ENCODE measurements at places on chromosomes 4 and X.
A peak's percentile ranks its signal among the peaks of the same experiment; 100 is the strongest.

- DNase-seq = no peak
Measured at GRCh38 chr4:110055158-110055768, 142.6 kb downstream of the EGF start.

DNA sequence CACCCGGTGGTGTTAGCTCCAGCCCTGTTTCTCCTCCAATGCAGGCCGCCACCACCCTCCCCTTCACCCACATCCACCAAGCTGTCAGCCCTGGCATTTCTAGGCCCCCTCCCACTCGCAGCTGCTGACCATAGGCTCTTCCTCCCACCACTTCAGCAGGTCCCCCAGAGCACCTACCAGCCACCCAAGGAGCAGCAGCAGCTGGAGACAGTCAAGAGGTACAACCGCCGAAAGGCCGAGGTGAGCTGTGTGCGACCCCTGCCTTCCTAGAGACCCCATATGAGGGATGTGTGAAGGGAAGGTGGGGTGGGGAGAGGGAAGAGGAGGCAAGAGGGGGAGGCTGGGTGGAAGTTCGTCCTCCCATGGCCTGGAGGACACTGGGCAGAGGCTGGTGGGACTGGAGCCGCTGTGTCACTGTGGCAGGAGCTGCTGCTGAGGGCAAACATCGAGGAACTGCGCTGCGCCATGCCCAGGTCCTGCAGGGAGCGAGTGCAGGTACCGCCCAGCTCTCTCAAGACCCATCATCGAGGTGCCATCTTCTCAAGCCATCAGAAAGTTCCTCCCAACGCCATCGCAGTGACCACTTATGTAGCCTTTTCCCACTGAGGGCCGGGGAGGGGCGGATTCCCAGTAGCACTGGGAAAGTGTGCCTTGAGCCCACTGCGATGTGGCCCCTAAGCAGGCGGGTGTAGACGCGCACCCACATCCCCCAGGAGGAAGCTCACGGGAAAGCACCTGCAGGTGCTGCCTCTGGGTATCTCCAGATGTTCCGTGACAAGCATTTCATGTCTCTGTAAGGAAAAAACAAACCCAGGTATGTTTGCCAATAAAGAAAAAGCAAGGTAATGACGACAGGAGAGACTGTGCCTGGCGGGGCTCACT is 19.2 kb upstream of the RNF4 start:
- DNase-seq = no peak

DNA sequence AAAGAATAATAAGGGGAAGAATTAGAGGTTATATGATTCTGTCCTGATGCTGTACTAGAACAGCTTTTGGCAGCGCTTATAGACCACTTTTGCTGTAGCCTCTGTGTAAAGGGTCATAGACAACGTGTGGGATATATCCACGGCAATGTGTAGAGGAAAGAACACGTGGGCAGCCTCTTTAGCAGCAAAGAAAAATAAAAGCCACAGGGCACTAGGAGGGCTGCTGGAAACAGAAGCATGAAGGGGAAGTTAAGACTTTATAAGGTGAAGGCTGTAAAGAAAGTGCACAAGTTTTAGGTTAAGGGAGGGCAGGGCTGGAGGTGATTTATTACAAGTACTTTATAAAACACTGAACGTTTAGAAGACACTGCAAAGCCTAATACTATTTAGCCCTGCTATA is 20.1 kb upstream of the PHEX start:
- no peak for DNase-seq

GRCh38 chr4:152352622-152353116 is 183.2 kb downstream of the FBXW7 start:
- DNase-seq = peak; percentile 84

DNA sequence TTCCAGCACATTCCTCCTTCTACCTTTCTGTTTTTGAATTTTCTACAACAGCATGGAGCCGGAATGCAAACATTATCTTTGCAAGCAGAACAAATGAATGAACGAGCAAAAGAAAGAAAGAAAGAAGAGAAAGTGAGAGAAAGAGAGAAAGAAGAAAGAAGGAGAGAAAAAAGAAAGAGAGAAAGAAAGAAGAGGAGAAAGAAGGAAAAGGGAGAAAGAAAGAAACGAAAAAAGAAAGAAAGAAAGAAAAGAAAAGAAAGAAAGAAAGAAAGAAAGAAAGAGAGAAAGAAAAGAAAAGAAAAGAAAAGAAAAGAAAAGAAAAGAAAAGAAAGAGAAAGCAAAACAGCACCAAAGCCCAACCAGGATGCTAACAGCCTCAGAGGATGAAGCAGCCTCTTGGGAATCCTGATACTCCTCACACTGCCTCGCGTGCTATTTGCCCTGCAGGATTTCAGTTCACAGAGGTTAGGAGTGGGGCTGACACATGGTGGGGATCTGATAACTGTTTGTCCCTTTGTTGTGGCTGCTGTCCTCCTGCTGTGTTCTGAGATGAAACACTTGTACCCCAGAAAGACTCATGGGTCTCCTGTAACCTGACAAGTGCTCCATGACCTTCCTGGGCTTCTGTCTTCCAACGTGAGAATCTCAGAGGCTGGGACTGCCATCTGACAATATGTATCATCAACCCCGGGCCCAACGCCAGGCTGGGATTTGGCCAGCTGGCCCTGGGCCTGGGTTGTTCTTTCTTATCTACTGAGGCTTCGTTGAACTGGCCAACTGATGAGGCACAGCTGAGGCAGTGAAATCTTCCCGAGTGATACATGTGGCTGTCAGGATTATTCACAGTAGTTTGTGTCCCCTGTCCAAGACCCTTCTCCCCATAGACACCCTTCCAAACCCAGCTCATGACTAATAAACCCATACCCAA is 61.0 kb downstream of the SEPSECS start:
- peak; percentile 23 for DNase-seq

GRCh38 chr4:8585721-8586212 is 5.6 kb downstream of the GPR78 start:
- no peak for DNase-seq

- DNase-seq = no peak
Measured at GRCh38 chr4:74338792-74339333, 26.1 kb upstream of the EREG start.

DNA sequence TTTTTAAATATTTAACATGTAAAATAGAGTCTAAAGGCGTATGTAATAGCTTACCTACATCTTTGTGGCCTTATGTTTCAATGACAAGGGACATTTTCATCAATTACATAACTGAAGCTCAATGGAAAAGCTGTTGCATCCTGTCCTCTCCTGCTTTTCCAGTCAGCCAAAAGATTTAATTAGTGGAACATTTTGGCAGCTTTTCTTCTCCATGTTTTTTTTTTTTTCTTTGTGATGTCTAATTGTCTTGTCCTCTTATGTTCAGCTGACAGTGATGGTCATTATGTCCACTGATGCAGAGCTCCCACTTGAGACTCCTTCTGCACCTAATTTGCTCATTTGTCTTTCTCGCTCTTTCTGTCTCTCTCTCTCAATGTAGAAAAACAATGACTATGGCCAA is 422.2 kb downstream of the GABRG1 start:
- no peak for DNase-seq

DNA sequence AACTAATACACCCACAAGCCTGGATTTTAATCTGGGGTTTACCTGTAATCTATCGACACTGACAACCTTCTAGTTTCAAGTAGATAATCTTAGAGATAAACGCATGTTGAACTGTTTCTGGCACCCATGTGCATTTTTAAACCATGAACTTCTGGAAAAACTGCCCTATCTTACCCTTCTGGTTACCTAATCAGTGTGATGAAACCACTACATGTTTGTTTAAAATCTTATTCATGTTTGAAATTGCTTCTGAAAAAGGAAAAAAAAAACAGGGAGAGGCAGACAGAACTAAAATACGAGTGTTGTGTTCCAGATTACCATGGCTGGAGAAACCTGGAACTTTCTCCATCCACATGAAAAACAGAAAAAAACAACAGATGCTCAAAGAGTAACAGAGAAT is 139.3 kb downstream of the MID1IP1 start:
- no peak for DNase-seq

- no peak for DNase-seq
Measured at GRCh38 chr4:14856062-14856933, 146.0 kb upstream of the CPEB2 start.

- DNase-seq = no peak
Measured at GRCh38 chrX:69232945-69233344, 67.7 kb upstream of the PJA1 start.

- no peak for DNase-seq
Measured at GRCh38 chrX:112664924-112665323, 14.8 kb downstream of the LHFPL1 start.

DNA sequence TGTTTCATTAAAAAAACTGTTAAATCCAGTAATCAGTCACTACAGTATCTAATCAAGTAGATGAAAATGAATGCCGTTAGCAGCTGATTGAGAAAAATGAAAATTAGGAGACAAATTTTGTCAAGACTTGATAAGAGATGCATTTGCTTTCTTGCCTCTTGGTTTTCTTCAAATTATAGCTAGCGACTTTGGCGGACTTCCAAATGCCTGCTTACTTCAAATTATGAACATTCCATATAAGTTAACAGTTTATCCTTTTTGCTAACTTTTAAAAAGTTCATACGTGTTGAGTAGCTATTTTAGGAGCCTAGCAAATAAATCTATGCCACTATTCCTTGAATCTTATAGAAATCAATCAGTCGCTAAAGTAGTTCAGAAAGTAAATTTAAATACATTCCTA is 58.8 kb downstream of the PPP4R3C start:
- no peak for DNase-seq

- DNase-seq = peak; percentile 88
Measured at GRCh38 chrX:49053223-49054072, 5.4 kb upstream of the CCDC120 start.
